ENCODE measurements at places on chromosomes 11 and 22. TPM values are rescaled to one million over a fixed set of nuclear protein-coding genes. Genes with fewer than 3 reads are reported as not detected.

DNA sequence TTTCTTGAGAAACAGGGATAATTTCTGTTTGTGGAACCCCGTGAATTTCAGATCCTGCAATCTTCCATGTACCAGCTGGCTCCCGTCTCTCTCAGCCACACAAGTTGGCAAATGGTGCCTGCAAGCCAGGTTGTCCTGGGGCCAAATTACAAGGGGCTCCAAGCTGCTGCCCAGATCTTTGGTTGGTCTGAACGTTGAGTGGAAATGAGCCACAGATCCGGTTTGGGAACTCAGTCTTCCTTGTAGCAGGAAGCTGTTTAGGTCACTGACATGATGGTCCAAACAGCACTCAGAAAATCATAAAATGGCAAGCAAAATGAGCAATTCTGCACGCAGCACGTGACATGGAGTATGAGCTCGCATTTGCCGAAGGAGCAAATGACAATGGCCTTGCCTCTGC is 1496.4 kb downstream of the TBC1D22A start:
- DNase-seq: peak; percentile 74

GRCh38 chr11:14766585-14766984 is 123.0 kb downstream of the PDE3B start:
- DNase-seq: no peak

DNA sequence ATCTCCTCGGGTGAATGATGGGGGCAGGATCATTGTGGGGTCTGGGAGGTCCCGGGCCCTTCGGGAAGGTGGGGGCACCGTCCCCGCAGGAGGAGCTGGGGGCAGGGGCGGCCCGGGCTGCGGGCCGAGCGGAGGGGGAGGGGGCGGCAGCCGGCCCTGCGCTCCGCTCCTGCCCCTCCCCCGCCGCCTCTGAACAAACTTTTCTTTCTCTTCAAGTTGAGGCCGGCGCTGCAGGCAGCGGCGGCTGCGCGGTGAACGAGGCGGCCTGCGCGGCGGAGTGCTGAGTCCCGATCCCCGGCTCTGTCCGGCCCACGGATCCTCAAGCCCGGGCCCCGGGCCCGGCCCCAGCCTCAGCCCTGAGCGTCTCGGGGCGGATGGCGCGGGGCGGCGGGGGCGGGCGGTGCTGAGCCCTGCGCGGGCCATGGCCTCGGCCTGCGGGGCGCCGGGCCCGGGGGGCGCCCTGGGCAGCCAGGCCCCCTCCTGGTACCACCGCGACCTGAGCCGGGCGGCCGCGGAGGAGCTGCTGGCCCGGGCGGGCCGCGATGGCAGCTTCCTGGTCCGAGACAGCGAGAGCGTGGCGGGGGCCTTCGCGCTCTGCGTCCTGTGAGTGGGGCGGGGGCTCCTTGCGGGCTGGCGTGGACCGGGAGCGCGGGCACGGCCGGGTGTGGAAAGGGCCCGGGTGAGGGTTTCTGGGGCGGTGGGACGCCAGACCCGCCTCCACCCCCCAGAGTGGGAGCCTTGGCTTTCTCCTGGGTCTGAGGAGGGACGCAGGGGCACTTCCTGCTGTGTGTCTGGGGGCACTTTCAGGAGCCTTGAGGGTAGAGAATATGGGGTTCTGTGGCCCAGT is at the start of gene INPPL1:
Gene INPPL1 (plus strand): TSS at position 204 of the 847 bp plus-strand sequence. CDS start 218 bp downstream, at position 422.
- DNase-seq: peak; percentile 79

AHNAK gene
- 247 TPM for total RNA-seq

PLXNB2 gene
- total RNA-seq: 41.1 TPM

PIH1D2 gene
- 5.4 TPM for total RNA-seq

GRCh38 chr11:45805305-45806071 is 539 bp downstream of the SLC35C1 start:
- DNase-seq: no peak

DNA sequence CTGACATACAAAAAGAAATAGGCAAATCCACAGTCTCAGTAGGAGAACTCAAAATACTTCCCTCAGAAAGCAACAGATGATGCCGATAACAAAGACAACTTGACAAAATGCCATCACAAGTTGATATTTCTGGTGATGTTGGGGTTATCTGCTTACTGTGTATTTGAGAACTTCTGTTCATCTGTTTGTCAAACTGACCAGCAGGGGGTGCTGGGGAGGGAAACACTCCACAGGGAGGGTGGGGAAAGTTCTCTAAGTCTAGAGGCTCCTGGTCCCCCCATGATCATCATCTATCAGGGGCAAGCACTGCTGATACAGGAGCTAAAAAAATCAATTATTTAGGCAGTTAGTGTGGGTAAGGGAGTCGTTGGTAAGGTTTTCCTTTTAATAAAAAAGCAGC is 19.2 kb downstream of the GLYATL1 start:
- no peak for DNase-seq

- DNase-seq: no peak
Measured at GRCh38 chr11:91086028-91086427, 863.2 kb upstream of the CHORDC1 start.

- DNase-seq: no peak
Measured at GRCh38 chr11:63595296-63595695, 18.9 kb downstream of the PLAAT3 start.

DNA sequence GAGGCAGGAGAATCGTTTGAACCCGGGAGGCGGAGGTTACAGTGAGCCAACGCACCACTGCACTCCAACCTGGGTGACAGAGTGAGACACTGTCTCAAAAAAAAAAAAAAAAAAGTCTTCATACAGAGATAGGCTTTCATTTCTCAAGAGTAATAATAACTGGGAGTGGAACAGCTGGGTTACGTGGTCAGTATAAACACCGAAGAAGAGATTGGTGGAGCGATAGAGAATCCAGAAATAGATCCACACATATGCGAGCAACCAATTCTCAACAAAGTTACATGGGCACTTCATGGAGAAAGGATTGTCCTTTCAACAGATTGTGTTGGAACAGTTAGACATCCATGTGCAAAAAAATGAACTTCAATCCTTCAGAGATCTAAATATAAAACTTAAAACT is 24.6 kb downstream of the ZBED4 start:
- no peak for DNase-seq

DNA sequence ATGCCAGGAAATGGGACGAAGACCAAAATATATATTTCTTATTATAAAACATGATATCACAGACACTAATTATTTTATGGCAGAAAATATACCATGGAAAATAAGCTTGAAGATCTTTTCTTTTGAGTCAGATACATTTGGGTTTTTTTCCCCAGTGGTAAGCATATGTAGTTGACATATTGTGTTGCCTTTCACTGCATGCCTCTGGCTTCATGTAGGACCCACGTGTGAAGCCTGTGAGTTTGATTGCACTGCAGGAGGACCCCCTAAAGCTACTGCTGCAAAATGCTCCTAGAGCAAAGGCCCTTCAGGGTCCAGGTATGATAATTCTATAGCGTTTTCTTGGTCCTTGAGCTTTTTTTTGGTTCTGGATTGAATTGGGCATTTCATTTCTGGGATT is 190.7 kb upstream of the KIRREL3 start:
- no peak for DNase-seq

SYCE3 gene
- total RNA-seq: 0.66 TPM

CBY1 gene
- total RNA-seq: 16.1 TPM

- DNase-seq: no peak
Measured at GRCh38 chr11:118200497-118200896, 24.1 kb upstream of the SCN2B start.

CRYBB1 gene
- total RNA-seq: 1.4 TPM

DNA sequence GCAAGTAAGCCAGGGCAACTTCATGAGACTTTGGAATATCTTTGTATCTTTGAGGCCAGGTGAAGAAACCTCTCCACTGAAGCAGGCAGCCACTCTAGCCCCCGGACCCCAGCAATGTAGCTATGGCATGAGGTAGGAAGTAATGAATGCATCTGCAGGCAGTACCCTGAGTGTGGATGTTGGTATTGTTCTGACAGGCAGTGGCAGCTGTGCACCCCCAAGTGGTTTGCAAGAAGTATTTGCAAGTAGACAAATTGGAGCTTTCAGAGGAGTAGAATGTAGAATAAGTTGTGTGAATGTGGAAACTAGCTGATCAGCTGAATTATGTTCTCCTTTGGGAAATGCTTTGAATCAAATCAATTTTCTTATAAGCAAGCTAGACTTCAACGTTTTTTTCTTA is 194.4 kb upstream of the PGR start:
- DNase-seq: no peak

GRCh38 chr11:2270322-2271076 is at the start of gene ASCL2:
ASCL2 (minus strand) TSS chr11:2270588; CDS start chr11:2270332, 256 bp downstream.
- peak; percentile 18 for DNase-seq

DNA sequence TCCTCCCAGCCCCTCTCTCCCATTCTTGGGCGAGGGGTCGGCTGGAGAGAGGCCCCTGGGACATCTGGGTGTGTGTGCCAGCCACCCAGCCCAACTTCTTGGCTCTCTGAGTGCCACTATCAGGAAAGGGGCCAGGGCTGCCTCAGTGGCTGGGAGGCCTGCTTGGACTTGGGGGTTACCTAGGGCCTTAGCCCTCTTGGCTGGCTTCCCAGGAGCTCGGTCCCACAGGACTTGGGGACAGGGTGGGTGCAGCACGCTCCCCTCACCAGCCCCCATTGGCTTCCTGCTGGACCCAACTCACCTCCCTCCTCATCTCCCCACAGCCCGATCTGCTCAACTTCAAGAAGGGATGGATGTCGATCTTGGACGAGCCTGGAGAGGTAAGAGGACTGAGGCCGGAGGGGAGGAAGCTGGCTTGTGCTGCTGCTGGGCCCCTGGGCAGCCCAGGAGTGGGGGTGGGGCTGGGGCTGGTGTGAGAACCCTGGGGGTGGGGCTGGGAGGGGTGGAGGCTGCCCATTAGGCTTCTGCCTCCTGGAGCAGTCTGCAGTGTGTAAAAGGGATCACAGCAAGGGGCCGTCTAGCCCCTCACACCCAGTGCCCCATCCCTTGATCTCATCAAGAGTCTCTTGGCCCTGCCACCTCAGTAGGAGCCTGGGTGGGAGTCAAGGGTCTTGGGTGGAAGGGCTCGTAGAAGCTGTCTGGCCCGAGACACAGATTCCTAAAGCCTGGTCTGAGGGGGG is 54.8 kb downstream of the TRIOBP start:
- DNase-seq: no peak

TSPAN18 gene
- 23.3 TPM for total RNA-seq

All from spinal cord (tissue), 10 donors.